Jurkat, Clone E6-1 (cell line): ENCODE measurements at places on chromosomes 1 and 21.

- DNase-seq: no peak
Measured at GRCh38 chr1:27471477-27471876, 18.5 kb downstream of the WASF2 start.

GRCh38 chr1:36606641-36607262 is 124.0 kb upstream of the CSF3R start:
- peak; percentile 14 for DNase-seq

- no peak for DNase-seq
Measured at GRCh38 chr1:86704972-86705664, 742 bp downstream of the SH3GLB1 start.

GRCh38 chr21:29007810-29008209 is 11.3 kb downstream of the RWDD2B start:
- DNase-seq: no peak

DNA sequence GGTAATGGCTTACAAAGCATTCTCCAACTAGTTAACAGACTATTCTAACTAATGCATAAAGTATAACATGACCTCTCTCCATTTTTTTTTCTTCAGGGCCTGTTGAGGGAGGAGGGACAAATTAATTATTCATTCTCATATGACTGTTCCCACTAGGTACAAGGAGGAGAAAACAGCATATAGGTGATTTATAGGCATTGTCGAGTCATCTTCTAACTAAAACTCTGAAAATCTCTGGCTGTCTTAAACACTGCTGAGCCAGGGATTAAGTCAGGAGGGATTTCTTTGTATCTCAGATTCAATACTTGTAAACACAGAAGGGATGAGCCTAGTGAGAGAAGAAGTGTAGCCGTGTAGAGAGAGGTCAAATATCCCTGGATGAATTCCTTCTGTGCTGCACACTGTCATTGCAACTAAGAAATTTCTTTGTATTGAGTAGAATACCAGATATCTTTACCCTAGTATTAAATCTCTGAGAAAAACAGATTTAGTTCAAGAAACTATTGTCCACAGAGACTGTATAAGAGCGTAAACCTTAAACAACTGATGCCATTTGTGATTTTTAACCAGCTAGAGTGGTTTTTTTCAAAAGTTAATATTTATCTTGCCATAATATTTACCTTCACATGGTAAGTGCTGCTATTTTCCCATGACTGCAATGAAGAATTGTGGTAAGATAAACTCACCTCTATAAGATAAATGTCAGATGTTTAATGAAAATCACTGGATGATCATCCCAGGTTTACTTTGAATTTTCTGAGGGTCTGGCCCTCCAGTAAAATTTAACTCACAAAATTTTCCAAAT is 465.3 kb downstream of the RWDD3 start:
- DNase-seq: no peak

DNA sequence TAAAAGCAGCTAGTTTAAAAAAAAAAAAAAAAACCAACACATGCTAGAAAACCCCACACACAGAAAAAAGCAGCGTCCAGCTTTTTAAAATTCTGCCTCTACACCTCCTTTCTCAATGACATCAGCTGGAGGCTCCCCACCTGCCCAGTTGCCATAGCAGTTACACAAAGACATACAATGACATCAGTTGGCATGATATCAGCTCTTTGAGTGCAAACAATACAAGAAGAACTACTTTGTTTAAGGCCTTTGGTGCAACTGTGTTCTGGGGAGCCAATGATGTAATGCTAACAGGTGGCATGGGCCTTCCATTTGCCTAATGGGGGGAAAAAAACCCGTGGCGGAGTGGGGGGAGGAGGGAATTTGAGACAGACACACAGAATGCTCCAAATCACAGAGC is 32.9 kb downstream of the DUSP10 start:
- peak; percentile 77 for DNase-seq

DNA sequence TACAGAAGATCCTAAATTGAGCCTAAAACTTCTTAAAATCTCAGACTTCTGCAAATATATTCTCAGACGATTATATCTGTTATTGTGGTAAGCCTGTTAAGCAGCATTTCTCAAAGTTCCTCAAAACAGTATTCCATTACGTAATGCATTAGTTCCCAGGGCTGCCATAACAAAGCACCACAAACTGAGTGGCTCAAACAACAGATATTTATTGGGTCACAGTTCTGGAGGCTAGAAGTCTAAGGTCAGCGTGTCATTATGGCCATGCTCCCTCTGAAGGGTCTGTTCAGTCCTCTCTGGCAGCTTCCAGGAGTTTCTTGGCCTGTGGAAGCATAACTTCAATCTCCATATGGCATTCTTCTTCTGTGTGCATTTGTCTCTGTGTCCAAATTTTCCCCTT is 103.5 kb upstream of the ST6GALNAC5 start:
- no peak for DNase-seq

DNA sequence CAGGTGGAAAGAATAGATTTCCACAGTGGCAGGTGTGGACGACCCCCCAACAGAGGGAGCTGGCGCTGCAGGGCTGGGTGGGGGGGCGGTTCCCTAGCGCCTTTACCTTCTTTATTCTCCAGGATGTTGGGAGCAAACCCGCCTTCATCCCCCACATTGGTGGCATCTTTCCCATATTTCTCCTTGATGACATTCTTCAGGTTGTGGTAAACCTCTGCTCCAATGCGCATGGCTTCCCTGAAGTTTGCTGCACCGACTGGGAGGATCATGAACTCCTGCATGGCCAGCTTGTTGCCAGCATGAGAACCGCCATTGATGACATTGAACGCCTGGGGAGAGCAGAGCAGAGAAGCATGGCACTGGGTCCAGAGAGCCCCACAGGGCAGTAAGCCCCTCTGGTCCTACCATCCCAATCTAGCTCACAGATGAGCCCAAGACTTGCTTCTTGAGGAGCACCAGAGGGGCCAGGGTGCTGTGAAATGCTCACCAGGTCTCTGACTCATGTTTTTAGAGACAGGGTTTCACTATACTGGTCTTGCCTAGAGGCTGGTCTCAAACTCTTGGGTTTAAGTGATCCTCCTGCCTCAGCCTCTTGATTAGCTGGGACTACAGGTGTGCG is 12.2 kb downstream of the ENO1 start:
- no peak for DNase-seq

GRCh38 chr1:55580845-55581332 is 365.7 kb upstream of the USP24 start:
- no peak for DNase-seq

- DNase-seq: peak; percentile 25
Measured at GRCh38 chr21:43645136-43645891, 14.0 kb downstream of the HSF2BP start.

GRCh38 chr1:22536506-22536905 is 26.8 kb upstream of the EPHA8 start:
- DNase-seq: no peak

DNA sequence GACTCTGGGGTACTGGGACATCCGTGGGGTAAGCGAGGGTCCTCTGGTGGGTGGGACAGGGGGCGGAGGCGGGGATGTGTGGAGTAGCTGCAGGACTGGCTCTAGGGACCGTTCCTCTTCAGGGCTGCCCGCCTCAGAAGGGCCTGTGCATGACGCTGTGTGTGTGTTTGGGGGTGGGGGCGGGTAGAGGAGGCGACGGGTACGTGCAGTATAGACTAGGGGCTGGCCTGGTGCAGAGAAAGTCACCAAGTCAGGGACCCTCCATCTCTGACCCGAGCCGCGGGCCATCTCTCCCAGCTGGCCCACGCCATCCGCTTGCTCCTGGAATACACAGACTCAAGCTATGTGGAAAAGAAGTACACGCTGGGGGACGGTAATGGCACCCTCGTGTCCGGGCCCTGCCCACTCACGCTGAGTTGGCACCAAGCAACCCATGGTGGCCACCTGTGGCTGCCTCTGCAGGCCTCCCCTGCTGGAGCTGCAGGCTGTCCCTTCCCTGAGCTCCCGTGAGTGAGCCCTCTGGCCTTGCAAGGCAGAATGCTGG is 342 bp downstream of the GSTM5 start:
- no peak for DNase-seq

DNA sequence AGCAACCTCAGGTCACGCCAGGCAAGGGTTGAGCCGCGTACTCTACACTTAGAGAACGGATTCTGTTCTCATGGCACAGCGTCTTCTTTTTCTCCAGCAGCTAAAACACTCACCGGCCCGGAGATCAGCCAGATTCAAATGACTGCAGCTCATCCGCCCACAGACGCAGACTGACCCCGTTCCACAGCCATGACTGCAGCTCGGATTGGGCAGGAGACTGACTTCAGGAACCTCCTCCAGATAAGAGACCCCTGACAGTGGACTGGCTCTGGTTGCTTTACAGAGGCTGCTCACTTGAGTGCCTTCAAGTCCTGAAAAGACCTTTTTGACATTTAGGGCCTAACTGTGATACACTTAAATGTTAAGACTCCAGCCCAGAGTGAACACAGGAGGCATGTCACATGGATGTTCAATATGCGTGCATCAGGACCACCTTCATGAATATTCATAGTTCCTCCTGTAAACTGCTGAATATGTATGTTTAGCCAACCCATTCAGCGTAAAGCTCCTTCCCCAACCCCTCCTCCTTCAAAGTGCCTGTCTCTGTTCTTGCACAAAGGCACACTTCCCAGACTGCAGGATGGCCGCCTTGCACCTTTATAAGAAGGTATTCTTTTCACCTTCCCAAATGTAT is 42.6 kb downstream of the BACE2 start:
- DNase-seq: no peak

- DNase-seq: no peak
Measured at GRCh38 chr21:43318841-43319781, 107.8 kb downstream of the SIK1 start.

DNA sequence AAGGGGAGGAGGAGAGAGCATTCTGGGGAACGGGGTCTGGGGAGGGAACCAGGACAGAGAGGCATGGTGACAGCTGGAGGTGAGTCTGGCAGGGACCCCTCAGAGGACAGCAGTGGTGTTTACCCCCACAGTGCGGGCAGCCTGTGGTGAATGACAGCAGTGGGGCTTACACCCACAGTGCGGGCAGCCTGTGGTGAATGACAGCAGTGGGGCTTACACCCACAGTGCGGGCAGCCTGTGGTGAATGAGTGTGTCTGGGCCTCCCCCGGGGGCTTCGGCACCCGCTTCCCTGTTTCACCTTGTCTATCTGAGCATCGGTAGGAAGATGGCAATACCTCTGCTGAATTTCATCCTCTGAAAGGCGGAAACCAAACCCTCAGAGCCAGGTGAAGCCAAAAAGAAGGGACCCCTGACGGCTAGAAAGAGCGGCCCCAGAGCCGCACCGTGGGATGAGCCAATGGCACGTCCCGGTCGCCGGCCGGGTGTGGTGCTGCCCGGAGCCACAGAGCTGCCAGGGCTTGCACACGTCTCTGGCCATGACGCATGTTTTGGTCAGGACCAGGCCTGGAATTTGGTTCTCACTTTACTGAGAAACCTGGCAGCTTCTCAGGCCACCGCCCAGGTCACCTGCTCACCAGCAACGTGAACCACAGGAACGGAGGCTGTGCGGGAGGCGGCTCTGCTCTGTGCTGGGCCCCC is 54.1 kb downstream of the SIK1 start:
- DNase-seq: no peak

DNA sequence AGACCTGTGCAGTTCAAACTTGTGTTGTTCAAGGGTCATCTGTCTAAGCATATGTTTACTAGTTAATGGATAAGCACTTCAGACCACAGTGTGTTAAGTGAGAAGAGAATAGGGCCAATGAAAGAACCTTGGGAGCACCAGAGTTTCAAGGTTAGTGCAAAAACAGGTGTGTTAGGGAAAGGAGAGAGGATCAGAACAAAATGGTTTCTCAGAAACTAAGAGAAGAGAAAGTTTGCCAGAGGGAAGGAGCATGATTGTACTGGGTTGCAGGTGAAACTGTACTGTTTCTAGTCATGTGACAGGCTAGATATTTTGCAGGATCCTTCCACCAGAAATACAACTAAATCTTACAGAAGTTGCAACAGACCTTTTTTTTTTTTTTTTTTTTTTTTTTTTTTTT is 23.3 kb downstream of the RPRD2 start:
- no peak for DNase-seq
